ENCODE measurements at places on chromosomes 12 and 14.

- no peak for DNase-seq
Measured at GRCh38 chr12:63457857-63458256, 210.4 kb downstream of the DPY19L2 start.

DNA sequence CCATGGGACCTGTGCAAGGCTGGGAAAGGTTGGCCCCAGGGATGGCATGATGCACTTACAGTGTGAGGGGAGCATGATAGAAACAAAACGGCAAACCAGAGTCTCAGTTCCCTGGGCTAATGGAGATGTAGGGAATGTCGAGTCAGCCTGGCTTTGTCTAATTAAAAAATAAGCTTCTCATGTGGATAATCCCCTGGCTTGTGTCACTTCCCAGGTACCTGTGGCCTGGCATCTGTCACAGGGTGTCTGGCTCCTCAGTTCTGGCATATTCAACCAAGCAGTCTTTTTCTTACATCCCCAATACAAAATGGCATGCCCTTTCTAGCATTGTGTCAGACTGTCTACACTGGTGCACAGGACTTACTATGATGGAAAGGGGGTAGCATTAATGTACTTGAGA is 261.4 kb downstream of the GRIN2B start:
- DNase-seq = no peak

- no peak for DNase-seq
Measured at GRCh38 chr14:69346710-69347109, 51.4 kb downstream of the ERH start.

DNA sequence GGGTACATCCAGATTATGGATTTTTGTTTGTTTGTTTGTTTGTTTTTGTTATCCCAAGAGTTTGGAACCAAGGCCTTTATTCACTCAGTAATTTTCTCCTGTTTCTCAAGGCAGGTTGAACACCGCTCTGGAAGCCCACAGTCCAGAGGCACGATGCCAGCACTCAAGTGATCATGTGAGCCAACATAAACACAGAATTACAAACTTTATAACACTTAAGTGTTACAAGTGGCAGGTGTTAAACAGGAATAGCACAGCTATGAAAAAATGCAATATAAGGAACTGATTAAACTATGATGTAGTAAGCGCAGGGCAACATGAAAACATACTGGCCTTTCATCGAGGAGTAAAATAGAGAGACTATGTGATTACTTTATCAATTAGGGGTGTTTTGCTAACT is 1885.8 kb upstream of the SEL1L start:
- no peak for DNase-seq

DNA sequence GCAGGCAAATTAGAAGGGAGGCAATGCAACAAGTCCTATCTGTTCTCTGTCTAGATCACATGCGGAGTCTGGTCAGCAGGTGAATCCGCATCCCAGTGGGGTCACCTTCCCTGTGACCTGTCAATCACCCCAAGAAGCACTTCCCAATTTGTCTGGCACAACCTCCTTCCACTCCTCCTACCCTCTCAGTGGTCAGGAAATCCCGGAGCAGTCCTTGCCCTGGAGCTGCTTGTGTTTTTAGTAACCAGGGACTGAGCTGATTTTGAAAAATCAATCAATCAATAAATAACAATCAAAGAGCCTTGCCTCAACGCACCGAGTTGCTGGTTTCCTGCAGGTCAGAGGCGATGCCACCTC is 572 bp upstream of the ACSS3 start:
- DNase-seq = no peak

DNA sequence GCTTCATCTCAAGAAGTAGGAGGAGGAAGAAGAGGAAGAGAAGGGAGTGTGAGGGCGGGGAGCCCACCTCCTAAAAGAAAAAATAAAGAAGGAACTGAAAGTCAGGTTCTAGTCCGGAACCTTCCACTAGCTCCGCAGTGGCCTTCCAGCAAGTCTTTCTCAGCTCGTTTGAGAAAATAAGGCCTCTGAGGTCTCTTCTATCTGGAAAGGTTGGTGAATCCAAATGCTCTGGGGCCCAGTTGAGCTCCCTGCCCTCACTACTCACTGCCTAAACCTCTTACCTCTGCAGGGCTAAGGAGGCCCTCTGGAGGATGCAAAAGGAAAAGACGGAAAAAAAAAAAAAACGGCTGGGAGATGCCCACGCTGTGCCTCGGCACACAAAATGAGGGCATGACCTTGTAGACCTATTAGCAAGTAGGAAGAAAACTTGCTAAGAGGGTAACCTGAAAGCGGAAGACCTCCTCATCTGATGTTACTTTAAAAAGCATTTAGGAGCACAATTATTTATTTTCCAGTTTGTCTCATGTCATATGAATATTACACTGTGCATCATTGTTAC is 35.9 kb downstream of the FBLN5 start:
- DNase-seq = no peak

DNA sequence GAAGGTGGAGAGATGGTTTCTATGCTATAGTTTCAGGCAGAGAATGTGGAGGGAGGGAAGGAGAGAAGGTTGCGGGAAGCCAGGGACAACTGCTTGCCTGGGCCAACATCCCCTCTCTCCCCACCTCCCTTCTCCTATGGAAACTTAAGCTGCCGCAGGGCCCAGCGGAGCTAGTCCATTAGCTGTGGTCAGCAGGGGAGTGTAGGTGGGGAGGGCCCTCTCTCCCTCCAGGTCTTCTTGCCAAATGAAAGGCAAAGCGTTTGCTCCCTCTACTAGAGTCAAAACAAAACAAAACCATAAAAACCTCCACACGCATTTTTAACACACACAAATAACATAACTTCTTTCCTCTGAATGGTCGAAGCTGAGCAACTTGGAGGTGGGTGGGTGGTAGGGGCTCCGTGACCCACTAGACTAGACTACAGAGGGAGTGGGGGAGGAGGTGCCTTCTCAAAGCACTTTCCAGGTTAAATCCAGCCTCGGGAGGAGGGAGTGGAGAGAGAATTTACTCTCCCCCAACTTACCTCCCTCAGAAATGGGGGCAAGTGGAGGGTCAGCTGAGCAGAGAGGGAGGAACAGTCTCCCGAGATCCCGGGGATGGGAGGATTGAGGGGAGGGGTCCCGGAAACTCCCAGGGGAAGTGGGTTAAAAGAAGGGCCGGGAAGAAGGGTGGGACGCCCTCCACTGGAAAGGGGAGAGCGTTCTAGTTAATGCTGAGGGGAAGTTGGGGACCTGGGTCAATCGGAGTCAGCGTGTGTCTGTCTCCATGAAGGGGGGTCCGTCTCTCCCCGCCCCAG is 4.6 kb upstream of the CACNB3 start:
- DNase-seq = no peak

DNA sequence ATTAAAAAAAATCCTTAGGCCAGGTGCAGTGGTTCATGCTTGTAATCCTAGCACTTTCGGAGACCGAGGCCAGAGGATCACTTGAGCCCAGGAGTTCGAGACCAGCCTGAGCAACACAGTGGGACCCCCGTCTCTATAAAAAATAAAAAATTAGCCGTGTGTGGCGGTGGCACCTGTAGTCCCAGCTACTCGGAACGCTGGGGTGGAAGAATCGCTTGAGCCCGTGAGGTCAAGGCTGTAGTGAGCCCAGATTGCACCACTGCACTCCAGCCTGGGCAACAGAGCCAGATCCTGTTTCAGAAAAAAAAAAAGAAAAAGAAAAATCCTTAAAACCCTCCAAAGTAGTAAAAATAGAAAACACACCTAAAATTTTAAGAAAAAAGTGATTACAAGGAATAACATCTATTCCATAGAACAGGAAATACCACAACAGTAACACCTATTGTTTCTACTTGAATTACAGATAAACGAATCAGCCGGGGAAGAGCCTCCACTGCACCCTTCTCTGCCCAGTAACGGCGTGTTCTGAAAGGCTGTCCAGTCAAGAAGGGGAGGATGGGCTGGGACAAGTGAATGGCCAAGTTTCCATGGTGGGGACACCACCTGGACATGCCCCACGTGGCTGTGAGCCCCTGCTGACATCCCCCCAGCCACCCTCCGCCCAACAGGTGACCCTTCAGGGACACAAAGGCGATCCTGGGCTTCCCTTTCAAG is 17.8 kb downstream of the POLE start:
- no peak for DNase-seq

GRCh38 chr14:68977718-68978171 is 1.4 kb downstream of the ACTN1 start:
- peak; percentile 22 for DNase-seq

- DNase-seq = no peak
Measured at GRCh38 chr12:76768576-76768975, 4.7 kb downstream of the ZDHHC17 start.

DNA sequence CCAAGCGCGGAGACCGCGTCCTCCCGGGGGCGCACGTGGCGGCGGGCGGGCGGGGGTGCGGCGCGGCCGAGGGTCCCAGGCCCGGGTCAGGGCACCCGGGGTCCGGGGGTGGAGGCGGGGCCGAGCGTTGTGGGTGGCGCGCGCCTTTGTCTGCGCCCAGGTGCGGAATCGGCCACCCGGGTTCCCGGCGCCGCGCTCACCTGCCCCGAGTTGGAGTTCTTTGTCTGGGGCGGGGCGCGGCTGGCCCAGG is 50.1 kb downstream of the LRCOL1 start:
- no peak for DNase-seq

DNA sequence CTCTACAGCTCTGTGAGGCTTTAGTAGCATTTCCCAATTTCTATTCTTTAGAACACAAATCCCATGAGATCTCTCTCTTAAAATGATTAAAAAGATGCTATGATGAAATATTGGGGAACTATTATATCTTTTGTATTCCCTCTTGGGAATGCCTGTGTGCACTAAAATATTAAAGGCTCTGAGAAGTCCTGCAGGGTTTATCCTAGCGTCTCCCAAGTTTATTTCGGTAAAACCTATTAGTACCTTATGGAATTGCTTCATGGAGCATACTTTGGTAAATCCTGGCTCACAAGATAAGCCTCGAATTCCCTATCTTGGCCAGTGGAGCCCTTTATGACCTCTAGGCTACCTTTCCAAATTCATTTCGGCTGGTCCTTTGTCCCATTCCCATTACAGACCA is 306.8 kb downstream of the VRK1 start:
- no peak for DNase-seq

- DNase-seq = no peak
Measured at GRCh38 chr14:21940887-21941856, 267.6 kb upstream of the OR4E1 start.

DNA sequence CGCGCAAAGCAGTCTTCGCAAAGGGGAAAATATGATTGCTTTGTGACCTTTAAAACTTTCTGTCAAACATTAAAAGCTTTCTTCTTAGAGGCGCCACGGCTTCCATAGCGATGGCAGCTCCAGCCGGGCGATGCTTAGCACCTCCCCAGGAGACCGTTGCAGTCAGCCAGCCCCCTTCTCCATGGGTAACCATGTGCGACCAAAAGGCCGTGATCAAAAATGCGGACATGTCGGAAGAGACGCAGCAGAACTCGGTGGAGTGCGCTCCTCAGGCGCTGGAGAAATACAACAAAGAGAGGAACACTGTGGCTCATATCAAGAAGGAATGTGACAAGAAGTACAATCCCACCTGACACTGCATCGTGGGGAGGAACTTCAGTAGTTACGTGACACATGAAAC is 12.7 kb upstream of the STON2 start:
- DNase-seq = no peak

GRCh38 chr12:92400006-92400405 is 254.4 kb upstream of the BTG1 start:
- DNase-seq = no peak

DNA sequence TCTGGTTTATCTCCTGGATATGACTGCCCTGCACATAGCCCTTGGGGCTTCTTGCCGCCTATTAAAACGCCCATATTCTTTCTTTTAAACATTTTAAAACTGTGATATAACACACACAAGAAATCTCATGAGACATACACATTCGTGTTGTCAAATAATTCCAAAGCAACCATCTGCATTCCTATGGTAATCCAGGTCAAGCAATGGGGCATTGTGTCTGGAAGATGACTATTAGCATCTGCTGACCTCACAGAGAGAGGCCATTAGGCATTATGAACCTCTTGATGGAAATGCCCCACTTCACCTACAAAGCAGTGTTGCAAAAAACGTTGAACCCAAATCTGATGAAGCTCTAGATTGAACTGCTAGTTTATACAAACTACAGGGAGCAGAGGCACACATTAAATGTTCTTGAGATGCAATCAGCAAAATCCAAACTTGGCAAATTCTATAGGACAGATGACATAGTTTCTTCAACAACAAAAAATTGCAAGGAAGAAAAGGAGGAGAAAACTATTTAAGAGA is 513.8 kb upstream of the CCDC196 start:
- no peak for DNase-seq

DNA sequence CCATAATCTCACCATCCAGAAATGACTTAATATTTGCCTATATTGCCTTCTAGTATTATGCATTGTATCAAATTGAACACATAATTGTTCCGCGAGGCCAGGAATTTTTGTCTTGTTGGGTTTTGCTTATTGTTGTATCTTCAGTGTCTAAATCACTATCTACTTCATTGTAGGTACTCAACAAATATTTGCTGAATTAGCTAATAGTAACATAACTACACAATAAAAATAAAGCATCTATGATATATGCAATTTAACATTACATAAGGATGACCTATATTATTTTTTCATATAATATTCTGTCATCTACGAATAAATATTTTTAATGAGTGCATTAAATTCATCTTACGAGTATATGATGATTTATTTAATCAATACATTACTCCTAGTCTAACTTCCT is 656.3 kb downstream of the ETNK1 start:
- DNase-seq = no peak

DNA sequence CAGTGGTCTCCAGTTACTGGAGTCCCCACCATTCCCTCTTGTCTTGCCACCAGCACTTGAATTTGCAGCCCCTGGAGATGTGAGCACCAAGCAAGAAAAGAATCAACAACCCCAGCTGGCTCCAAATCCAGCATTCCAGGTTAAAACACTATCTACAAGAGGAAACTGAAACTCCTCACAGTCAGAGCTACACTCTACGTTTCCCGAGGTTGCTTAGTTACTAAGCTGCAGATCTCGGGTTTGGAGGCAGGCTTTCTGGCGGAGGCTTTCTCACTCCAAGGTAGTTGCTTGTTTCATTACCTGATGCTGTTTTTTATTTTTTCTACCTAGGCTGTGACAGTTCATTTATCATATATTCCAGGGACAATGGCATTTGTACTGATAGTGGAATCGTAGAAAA is 248.1 kb downstream of the GLT1D1 start:
- no peak for DNase-seq

GRCh38 chr12:76874027-76874426 is 4.8 kb downstream of the CSRP2 start:
- no peak for DNase-seq

GRCh38 chr12:47949441-47950341 is 13.7 kb upstream of the TMEM106C start:
- DNase-seq = peak; percentile 18

- DNase-seq = no peak
Measured at GRCh38 chr14:42633504-42634095, 1026.9 kb downstream of the LRFN5 start.

GRCh38 chr12:47611906-47612305 is 93.9 kb downstream of the RPAP3 start:
- no peak for DNase-seq

Data from activated CD8-positive, alpha-beta memory T cell treated with anti-CD3 and anti-CD28 coated beads for 1 hour (primary cell).